ENCODE measurements at places on chromosomes 7 and 10. TPM values are rescaled to one million over a fixed set of nuclear protein-coding genes. Genes with fewer than 3 reads are reported as not detected.

MKI67 gene
- polyA plus RNA-seq, result 11.8 TPM

DNA sequence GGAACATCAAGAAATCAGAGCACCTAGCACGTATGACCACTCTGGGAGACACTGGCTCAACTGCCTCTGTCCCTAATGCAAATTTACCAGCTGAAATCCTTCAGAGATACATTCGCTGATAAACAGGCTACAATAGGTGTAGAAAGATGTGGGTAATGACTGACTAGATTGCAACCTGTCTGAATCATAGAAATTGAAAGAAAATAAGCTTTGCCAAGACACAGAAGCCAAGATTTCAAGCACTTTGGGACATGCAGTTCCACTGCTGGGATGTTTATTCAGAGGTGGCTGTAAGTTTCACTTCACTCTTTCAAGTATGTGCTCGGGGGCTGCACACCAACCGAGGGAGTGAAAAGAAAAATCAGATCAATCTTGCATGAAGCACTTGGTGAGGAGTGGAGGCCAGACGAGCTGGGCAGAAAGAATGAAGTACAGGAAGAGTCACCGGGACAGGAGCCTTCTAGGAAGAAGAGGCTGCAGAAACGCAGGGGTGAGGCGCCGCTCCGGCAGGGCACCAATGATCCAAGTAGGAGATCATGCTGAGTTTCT is 276.7 kb downstream of the PARD3 start:
- DNase-seq, result no peak

ANKRD30A gene
- polyA plus RNA-seq, result not detected

RBM20 gene
- not detected for polyA plus RNA-seq

SPDYE2 gene
- polyA plus RNA-seq, result not detected

GRCh38 chr10:79130846-79131245 is 62.1 kb downstream of the ZMIZ1 start:
- DNase-seq, result no peak

SFMBT2 gene
- polyA plus RNA-seq, result 0.06 TPM

MRLN gene
- polyA plus RNA-seq, result not detected

OR6B1 gene
- not detected for polyA plus RNA-seq

DNA sequence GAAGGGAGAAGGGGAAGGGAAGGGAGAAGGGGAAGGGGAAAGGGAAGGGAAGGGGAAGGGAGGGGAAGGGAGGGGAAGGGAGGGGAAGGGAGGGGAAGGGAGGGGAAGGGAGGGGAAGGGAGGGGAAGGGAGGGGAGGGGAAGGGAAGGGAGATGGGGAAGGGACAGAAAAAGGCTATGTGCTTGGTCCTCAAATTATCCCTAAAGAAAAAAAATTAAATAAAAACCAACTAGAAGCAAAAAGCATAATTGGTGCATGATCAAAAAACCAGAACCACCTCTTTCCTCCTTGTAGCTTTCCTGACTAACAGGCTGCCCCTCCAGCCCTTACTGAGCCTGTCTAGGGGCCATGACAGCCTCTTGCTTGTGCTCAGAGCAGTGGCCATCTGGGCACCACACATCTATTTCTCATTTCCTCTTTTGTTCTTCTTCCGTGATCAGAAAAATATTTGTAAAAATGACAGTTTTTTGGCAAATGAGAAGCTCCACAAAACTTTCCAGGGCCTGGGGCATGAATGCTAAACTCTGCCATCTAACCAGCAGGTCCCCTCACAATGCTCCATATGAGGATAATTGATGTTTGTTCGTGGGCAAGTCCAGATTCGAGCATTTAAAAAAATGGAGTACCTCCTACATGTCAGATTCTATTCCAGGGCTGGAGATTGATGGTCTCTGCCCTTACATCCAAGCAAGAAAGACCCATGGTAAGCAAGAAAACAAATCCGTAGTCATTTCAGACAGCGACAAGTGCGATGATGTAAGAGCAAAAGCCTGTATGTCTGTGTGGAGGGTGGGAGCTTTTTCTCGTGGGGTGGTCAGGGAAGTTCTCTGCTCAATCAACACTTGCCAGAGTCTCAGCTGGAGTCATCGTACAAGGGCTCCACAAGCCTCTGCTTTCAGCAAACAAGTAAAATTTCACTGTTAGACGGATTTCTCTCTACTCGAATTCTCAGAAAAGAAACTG is 320.9 kb downstream of the WDR11 start:
- no peak for DNase-seq

DNA sequence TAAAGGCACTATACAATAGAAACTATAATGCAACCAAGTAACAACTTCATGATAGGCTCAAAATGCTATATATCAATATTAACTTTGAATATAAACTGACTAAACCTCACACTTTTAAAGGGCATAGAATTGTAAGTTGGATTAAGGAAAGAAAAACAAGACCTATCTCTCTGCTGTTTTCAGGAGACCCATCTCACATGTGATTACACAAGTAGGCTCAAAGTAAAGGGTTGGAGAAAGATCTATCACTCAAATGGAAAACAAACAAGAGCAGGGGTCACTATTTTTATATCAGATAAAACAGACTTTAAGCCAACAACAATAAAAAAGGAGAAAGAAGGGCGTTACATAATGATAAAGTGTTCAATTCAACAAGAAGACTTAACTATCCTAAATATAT is 155.5 kb downstream of the CDK14 start:
- DNase-seq, result no peak

- DNase-seq, result no peak
These were observed 65.8 kb upstream of the LAMB4 start for GRCh38 chr7:108196004-108196403.

GRCh38 chr10:31083765-31084184 is 52.1 kb upstream of the ZNF438 start:
- no peak for DNase-seq

GRCh38 chr10:129946859-129947258 is 17.2 kb downstream of the EBF3 start:
- no peak for DNase-seq

DNA sequence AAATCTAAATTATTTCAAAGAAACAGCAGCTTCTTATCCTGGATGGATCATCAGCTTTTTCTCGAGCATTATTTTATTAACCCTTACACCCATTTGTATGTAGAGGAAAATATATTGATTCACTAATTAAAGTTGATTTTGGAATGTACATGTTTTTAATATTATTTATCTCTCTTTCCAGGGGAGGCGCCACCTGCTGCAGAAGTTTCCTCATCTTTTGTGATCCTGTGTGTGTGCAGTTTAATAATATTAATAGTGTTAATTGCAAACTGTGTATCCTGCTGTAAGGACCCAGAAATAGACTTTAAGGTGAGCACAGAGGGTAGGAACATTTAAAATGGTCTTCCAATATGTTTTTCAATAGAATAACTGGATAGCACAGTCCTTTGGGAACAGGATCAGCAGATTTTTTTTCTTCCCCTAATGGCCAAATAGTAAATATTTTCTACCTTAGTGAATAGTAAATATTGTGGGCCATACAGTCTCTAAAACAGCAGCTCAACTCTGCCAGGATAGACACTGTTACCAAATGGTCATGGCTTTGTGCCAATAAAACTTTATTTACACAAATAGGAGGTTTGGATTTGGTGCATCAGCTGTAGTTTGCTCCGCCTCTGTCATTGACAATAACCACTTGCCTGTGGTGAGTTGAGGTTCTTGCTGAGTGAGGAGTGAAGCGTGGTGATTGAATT is 30.6 kb downstream of the LMTK2 start:
- no peak for DNase-seq

GRCh38 chr7:156055206-156055822 is 243.1 kb upstream of the SHH start:
- no peak for DNase-seq

- DNase-seq, result peak; percentile 37
These were observed 121.8 kb downstream of the KMT2C start for GRCh38 chr7:152313831-152314604.

DNA sequence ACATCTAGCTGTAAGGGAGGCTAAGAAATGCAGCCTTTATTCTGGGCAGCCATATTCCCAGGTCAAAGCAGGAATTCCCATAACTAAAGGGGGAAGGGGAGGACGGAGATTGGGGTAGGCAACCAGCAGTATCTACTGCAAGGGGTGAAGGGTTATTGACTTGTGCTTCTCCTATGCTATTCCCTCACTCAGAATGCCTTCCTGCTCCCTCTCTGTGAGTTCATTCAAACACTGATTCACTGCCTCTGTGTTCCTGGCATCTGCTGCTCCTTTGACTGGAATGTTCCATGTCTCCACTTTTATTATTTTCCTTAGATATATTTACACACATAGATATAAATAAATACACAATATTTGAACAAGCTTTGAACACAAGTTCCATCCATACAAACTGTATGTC is 11.1 kb downstream of the HTR7 start:
- DNase-seq, result no peak

DNA sequence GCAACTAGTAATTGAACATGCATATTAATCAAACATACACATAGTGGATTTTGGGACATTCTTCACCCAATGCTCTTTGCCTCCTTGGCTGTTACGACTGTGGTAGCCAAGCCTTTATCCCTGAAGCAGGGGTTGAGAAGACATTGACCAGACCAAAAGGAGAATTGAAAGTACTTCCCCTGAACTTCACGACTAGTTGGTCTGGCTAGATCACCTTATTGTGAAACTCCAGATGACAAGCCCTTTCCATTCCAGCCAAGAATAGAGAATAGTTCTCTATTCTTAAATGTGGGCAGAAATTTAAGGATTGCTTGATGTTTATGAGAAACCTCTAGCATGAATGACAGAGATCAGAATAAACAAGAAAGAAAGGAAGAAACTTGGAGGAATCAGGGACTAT is 97.0 kb downstream of the LRMDA start:
- no peak for DNase-seq

DNA sequence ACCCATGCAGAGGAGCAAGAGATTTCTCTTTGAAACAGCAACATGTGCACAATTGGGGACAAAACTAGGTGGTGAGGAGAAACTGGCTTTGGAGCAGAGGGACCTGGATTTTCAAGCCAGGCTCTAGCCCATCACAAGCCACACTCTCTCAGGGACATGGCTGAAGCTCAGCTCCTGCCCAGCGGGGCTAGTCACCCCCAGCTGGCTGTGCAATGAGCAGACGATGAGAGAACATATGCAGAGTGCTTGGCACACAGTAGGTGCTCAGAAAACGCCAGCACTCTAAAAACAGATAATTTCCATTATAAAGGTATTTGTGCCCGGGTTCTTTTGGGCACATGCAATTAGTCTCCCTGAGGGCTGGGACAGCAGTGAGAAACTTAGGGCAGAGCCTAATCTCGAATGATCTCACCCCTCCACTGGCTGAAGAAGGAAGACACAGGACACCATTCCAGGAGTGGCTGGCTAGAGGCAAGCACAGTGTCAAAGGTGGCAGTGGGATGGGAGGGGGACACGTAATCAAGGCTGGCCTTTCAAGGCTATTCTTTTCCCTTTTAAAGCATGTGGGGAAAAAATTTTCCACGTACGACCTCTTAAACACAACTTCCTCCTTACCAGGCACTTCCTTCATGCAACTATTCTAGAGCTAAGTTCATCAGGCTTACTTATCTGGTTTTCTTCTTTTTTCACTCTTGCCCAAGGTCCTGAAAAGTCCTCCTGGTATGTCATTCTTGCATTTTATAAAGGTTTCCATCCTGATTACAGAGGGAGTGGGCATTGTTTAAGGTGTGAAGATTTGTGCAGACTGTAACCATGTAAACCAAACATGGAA is 15.1 kb downstream of the FAM53B start:
- DNase-seq, result no peak

HOXA9 gene
- polyA plus RNA-seq, result 15.0 TPM

- no peak for DNase-seq
These were observed 684 bp upstream of the ATXN7L1 start for GRCh38 chr7:105876964-105877601.

DNA sequence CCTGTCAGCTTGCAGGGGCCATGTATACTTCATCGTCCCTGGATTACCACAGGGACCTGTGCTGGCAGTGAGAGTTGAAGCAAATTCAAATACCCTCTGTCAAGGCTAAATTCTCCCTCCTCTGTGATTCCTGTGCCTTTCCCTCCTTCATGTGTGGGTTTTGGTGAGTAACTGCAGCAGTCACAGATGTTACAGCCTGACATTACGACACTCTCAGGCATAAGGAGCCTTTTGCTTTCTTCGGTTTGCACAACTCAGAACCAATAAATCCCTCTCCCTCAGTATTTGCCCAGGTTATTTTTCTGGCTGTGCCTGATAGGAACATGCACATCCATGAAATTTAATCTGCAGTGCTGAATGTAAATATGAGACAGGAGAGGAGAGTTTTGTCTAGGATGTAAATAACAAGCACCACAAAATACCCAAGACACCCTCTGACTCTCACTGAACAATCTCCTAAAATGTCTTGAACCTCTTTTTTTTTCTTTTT is 997.2 kb upstream of the GHITM start:
- no peak for DNase-seq

DNA sequence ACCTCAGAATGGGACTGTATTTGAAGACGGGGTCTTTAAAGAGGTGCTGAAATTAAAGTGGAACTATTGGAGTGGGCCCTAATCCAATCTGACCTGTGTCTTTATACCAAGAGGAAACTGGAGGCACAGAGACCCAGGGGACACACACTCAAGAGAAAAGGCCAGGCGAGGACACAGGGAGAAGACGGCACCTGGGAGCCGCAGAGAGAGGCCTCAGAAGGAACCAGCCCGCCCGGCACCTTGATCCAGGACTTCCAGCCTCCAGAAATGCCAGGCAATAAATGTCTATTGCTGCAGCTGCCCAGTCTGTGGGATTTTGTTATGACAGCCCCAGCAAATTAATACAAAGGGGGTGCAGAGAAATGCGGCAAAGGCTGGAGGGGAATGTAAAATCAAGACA is 10.5 kb downstream of the CARD11 start:
- no peak for DNase-seq

GRCh38 chr10:30883751-30884150 is 147.9 kb downstream of the ZNF438 start:
- DNase-seq, result no peak

GRCh38 chr10:100613846-100614245 is 78.1 kb downstream of the HIF1AN start:
- DNase-seq, result no peak

DNA sequence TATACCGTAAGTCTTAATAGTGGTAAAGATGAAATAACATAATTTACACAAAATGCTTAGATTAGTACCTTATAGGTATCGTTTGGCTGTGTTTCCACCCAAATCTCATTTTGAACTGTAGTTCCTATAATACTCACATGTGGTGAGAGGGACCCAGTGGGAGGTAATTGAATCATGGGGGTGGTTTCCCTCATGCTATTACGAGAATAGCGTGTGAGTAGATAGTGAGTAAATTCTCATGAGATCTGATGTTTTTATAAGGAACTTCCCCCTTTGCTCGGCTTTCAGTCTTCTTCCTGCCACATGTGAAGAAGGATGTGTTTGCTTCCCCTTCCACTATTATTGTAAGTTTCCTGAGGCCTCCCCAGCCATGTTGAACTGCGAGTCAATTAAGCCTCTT is 426.3 kb upstream of the POT1 start:
- DNase-seq, result no peak

DNA sequence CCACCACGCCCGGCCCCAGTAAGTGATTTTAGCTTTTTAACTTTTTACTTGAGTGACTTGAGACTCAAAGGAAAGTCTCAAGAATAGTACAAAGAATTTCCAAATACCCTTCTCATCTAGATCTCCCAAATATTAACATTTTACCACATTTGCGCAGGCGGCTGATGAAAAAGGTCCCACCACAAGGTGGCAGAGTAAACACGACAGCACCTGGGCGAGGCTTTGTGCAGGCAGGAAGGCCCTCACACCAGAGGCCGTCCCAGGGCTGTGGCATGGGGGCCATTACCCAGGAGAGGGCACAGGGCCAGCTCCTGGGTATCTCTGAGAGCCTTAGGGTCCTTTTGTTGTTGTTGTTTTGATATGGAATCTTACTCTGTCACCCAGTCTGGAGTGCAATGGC is 50.0 kb upstream of the WIPI2 start:
- DNase-seq, result no peak

FLNC gene
- polyA plus RNA-seq, result 58.6 TPM

GRCh38 chr7:43509906-43510305 is 73.0 kb upstream of the STK17A start:
- no peak for DNase-seq

All from BJ (cell line).